SHP77 (cell line): ENCODE measurements at places on chromosomes 3 and 15.

DNA sequence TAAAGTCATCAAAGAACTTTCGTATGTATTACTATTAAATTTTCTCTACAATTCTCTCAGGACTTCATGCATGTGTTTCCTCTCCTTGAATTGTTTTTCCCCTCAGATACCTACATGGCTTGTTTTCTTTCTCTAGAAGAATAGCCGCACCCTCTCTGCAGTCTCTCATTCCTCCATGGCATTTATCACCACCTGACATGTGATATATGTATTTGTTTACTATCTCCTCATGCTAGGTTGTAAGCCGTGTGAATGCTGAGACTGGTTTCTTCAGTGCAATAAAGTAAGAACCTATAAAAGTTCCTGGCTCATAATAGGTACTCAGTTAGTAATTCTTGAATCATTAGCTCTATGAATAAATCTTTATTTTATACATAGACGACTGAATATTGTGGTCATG lies 149.2 kb downstream of the CNTN4 start:
- DNase-seq, result peak; percentile 4

GRCh38 chr15:58235961-58236360 lies 97.8 kb downstream of the AQP9 start:
- DNase-seq, result no peak

DNA sequence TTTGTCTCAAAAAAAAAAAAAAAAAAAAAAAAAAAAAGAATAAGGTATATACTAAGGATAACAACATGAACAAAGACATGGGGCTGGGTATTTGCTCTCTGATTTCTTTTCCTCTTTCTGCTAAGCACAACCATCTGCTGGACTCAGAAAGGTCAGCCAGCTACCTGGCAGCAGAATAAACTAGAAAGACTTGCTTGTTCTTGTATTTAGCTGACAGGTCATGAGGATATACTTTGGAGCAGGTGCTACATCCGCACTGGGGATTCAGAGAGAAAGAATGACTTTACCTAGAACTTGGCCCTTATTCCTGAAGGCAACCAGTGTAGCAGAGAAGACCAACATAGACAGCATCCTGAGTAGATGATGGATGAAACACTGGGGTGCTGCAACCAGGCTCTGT lies 550.5 kb downstream of the NTRK3 start:
- no peak for DNase-seq

- DNase-seq, result no peak
These were observed 42.3 kb upstream of the ROBO1 start for GRCh38 chr3:79810092-79810491.

DNA sequence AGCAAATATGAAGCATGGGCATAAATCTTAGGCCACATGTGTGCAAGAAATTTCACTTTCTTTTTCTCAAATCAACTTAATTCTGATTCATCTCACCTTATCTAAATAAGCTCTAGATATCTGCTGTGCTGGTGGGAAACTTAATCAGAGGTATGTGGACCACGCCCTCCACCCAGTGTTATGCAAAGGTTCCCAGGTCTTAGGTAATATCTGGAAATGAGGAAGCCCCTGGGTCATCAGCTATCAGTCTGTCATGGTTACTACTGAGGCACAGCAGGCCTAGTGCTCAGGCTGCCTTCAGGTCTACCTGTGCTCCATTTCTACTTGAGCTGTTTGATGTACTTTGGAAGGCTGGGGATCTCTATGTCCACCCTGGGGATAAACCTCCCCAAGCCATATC lies 134.4 kb upstream of the KCNH8 start:
- no peak for DNase-seq

DNA sequence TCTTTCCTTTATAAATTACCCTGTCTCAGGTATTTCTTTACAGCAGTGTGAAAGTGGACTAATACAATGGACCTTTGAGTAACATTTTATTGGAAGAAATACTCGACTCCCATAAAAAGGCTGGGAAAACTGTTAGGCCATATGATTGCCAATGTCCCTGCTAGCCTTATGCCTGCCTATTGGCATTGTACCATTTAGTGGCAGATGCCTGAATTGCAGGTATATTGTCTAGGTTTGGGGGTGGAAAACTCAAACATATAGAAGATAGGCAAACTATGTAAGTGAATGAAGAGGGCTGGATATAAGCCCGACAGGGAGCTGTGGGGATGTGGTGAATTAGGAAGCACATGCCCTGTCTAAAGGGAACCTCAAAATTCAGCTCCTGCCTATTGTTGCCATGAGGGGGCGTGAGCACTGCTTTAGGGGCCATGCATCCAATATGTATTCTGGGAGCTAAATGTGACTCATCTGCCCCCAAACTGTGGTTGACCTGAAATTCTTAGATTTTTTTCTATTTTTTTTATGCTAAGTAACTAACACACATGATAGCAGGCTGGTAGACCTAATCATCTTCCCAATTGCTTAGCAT lies 65.2 kb upstream of the TRA2B start:
- no peak for DNase-seq

- DNase-seq, result no peak
These were observed 202.5 kb downstream of the SATB1 start for GRCh38 chr3:18222686-18223085.

DNA sequence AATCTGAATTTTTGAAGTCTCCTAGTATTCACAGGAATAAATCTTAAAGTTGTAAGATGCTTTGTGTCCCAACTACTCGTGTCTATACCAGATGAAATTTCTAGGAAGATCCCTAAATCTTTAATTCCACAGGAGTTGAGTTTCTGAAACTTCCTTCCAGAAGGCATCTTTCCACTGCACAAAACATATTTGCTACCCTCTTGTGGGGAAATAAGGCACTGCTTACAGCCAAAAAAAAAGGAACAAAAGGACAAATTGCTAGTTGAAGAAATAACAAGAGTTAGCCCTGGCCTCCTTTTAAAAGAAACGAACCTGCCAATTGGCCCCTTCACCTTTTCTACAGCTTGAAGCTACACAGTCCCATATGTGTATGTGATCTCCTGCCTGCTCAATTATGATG lies 54.0 kb downstream of the TAFA4 start:
- DNase-seq, result no peak

DNA sequence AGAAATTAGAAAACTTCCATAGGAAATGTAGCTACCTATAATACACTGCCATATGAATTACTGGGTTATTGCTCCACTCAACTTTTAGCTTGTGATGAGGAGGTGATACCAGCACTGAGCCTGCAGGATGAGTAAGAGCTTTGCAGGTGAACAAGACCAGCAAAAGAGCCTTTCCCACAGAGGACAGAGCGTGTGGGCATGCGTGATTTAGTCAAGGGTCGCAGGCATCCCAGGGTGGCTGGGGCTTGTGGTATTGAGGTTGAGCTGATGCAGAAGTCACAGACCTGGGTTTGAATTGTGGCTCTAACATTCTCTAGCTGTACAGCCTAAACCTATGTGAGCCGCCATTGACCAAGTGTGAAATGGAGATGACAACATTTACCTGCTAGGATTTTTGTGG lies 5.6 kb downstream of the NRROS start:
- DNase-seq, result no peak

- no peak for DNase-seq
These were observed 104.9 kb downstream of the NSUN3 start for GRCh38 chr3:94167796-94168195.

DNA sequence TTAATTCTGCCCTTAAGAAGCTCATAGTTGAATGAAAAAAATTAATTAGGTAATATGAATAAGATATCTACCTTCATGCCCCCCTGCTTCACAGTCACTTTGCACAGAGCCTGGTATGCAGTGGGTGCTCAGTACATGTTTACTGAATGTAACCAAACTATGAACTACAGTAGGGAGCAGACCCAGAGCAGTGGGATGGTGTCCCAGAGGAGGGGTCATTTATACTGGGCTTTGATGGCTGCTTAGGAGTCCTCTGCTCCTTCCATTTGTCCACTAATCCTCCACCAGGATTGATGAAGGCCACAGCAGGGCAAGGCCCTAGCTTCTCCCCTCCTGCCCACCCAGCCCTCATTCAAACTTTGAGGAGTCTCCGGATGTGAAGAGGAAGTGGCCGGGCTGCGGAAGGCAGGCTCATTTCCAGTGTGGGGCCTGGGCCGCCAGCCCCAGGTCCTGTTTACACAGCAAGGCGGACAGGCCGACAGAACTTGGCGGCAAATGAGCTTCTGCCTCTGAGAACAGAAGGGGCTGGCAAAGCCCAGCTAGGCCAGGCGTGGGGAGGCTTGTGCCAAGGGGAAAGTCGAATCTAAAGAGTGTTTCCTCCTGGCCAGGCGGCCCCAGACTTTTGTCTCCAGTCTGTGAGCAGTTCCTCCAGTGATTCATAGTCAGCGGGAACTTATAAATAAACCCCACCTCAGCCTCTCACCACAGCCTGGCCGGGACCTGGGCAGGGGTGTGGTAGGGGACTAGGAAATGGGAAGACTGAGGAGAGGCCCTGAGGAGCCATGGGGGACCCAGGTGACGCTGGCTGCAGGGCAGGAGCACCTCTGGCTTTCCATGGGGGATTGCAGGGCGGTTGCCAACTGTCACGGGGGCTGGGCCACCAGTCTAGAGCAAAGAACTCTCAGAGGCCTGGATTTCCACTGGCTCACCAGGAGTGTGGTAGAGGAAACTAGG lies 51.6 kb upstream of the LCTL start:
- DNase-seq, result no peak

DNA sequence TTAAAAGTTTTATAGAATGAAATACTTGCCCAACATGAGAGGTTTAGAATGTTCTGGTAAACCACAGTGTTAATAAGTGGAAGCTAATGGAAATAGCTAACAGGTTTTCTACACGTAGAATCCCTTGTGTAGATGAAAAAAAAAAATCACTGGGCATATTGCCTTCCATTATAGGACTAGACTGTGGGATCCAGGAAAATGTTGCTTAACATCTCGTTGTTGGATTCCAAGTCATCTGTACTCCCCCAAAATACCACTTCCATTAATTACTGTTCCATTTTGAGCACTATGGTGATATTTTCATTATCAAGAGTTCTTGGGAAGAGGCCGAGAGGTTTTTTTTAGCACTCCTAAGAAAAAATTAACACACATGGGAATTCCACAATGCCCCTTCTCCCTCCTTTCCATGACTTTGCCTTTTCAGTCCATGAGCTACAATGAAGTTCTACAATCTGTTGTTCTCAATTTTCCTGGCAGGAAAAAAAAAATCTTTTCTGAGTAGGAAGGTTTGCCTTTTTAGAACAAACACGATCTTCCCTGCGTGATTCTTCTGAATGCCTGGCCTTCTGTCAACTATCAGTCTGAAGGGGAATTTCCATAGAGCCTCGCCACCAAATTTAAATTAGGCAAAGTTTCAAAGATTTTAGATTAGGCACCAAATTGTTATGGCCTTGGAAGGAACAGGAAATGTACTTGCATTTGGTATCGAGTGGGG lies 74.4 kb upstream of the CTDSPL start:
- no peak for DNase-seq

- no peak for DNase-seq
These were observed 152.3 kb downstream of the MAGI1 start for GRCh38 chr3:65886391-65886790.

GRCh38 chr3:104362319-104362718 lies 1004.4 kb upstream of the ALCAM start:
- no peak for DNase-seq

DNA sequence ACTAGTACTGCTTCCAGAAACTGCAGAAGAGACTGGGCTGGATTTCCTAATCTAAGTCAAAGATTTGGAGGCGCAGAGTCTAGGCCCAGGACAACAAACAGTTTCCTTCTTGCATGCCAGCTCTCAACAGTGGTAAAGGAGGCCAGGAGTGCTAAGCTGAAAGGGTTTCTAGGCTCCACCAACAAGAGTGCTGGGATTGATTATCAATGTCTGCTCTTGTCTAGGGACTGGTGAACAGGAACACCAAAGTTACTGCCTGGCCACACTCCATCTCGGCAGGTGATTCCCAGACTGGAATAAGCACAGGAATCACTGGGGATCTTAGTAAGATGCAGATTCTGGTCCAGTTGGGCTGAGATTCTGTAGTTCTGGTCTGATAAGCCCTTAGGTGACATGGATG lies 22.8 kb upstream of the FGD5 start:
- no peak for DNase-seq

DNA sequence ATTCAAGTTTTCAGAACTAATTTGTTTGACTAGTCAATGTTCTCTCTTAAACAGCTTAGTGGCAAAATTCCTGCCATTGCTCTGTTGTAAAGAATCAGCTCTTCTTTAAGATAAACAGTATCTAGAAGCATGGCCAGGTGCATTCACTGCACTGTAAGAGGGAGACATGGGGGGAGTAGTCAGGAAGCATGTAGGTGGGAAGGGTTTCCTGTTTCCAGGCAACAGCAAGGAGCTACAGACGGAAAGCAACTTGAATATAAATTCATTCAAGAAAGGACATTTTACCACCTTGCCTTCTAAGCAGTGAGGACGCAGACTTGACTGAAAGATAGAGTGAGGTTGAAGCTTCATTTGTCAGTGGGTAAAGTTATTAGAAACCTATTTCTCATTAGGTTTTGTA lies 55.3 kb downstream of the BBX start:
- DNase-seq, result no peak

GRCh38 chr15:92375057-92375456 lies 18.6 kb upstream of the ST8SIA2 start:
- DNase-seq, result no peak

GRCh38 chr15:88398011-88398410 lies 69.2 kb downstream of the MRPL46 start:
- no peak for DNase-seq

GRCh38 chr3:155549087-155549486 lies 195.8 kb downstream of the PLCH1 start:
- no peak for DNase-seq

DNA sequence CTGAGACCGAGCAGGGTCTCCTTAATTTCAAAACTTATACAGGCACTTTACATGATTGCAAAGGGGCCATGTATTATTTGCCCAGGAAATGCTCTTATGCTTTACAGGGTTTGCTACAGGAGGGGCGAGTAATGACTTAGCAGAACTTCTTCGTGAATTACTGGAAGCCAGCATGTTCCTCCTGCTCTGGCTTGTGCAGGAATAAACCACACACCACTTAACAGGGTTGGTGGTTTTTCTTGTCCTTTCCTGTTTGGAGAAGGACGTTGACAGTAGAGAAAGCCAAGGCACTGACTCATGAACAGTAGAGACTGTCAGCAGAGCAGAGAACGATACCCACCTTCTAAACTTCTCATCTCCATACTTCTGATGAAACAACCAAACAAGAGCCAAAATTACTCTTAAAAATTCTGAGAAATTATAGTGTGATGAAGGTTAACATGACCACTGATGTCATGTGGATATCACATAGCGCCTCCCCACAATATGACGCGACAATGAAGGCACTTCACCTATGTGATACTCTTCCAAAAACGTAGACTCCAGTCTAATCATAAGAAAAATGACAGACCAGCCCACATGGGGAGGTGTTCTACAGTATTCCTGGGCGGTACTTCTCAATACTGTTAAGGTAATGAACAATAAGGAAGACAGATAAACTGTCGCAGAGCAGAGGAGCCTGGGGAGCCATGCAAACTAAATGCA lies 24.7 kb upstream of the MCTP2 start:
- no peak for DNase-seq

- DNase-seq, result no peak
These were observed 1.5 kb upstream of the NCKIPSD start for GRCh38 chr3:48687220-48687678.

- DNase-seq, result no peak
These were observed 63.4 kb downstream of the ESYT3 start for GRCh38 chr3:138497851-138498250.
